Forelimb muscle (tissue), 1 donor: ENCODE measurements at places on chromosomes 2 and 18. TPM values are rescaled to one million over a fixed set of nuclear protein-coding genes. Genes with fewer than 3 reads are reported as not detected.

- no peak for DNase-seq
Measured at GRCh38 chr2:120287183-120288015, 34.7 kb downstream of the RALB start.

DNA sequence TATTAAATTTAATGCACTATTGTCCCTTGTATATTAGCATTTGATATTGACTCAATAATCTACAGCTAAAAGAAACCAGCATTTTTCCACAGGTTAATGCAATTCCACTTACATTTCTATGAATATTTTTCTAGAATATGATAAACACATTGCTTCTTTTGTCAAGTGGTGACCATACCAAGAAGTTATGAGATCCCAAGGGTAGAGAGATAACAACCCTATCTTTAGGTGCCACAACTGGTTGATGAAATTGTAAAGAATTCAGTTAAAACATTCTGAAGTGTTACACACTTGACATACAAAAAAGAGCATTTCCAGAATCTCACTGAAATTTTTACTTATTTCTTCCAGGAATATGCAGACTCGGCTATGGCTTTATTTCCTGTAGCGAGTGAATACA lies 56.0 kb downstream of the ABCG8 start:
- no peak for DNase-seq

Gene ASAP2
- 17.6 TPM for polyA plus RNA-seq

Gene CNTNAP5
- 0.03 TPM for polyA plus RNA-seq

Gene LONRF2
- polyA plus RNA-seq: 1.5 TPM

Gene ELOA2
- not detected for polyA plus RNA-seq

Gene FARP2
- polyA plus RNA-seq: 30.5 TPM

Gene NETO1
- polyA plus RNA-seq: not detected

Gene SLC40A1
- polyA plus RNA-seq: 34.6 TPM

Gene CAPN14
- polyA plus RNA-seq: not detected

Gene CCDC150
- polyA plus RNA-seq: 5.9 TPM
